ENCODE measurements at places on chromosomes 4 and X.

- DNase-seq, result no peak
Observed at GRCh38 chrX:12903646-12904045, 2.8 kb upstream of the TLR8 start.

GRCh38 chrX:17323397-17323796, 51.6 kb upstream of the NHS start:
- no peak for DNase-seq

GRCh38 chr4:168632301-168632725, 135.5 kb downstream of the PALLD start:
- no peak for DNase-seq

GRCh38 chrX:6856471-6856870, 291.0 kb upstream of the STS start:
- no peak for DNase-seq

- DNase-seq, result no peak
Observed at GRCh38 chr4:71830497-71831190, 46.8 kb upstream of the GC start.

- DNase-seq, result no peak
Observed at GRCh38 chr4:135166661-135167060, 965.1 kb upstream of the PABPC4L start.

DNA sequence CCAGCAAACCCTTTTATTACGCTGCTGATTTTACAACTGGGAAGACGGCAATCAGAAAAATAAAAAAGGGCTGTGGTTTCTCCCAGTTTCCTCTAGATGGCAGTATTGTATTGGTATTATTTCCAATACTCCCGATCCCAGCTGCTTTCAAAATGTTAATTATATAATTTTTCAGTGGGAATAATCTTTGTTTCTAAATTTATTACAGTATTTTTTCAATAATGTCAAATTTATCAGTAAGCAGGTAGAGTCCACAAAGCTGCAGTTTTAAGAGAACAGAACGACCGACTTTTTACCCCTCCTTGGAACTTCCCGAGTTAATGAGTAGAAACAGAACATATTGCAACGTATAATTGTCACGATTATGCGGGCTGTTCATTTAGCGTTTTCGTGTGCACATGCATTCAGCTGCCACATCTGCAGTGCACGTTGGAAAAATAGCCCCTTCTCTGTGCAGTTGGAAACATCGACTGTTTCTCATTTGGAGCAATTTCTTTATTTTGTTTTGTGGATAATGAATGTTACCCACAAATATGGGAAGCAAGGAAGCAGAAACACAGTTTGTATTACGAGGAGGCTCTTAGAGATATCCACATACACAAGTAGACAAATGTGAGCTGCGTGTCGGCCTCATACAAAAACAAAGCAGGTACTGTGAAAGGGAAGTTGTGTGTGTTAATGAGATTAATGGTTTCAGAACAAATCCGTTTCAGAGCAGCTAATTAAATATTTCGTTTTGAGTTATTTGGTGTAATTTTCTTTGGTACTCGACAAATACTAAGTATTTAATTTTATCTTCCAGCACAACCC, 188.0 kb downstream of the STIM2 start:
- DNase-seq, result no peak

DNA sequence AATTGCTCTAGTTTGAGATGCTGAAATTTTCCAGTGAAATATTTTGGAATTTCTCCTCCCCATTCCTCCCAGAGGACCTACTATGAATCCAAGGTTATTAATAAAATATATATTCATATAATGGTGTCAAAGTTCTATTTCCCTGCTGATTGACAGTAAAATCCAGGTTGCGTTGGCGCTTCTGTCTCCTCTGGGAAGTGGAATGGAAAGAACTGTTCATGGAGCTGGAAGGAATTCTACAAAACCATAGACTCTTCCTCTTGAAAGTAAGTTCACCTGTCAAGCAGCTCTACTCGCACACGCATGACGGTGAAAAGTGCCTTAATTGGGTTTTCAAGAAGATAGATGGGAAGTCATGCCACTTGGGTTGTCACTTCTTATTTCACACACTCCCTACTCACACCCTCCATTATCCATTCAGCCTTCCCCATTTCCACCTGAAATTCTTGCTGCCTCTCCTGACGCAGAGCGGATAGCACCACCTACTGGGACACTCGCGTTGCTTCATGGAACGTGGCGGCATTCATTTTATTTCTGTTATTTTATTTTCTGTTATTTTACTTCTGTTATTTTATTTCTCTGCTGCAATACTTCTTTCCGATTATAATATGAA, 351.6 kb downstream of the NLGN4X start:
- DNase-seq, result no peak

Data from stimulated activated CD8-positive, alpha-beta memory T cell treated with anti-CD3 and anti-CD28 coated beads, Interleukin-7, amount 100 ng/mL, for 24 hours (primary cell).